ENCODE measurements at places on chromosomes 13 and 19.

DNA sequence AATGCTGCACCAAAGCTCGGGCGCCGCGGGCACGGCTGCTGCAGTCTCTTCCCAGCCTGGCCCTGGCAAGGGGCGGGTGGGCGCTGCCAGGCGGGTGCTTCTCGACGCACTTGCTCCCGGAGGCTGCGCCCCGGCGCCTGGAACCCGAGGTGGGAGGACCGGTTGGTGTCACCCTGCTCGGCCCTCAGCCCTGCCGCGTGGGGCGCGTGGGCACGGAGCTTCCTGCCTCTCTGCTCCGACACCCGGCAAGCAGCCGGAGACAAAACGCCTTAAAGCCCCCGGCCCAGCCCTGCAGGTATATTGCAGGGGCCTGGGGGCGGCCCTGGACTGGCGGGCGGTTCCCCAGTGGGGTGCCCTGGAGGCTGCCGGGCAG, 34.7 kb downstream of the BTBD2 start:
- DNase-seq, result no peak

DNA sequence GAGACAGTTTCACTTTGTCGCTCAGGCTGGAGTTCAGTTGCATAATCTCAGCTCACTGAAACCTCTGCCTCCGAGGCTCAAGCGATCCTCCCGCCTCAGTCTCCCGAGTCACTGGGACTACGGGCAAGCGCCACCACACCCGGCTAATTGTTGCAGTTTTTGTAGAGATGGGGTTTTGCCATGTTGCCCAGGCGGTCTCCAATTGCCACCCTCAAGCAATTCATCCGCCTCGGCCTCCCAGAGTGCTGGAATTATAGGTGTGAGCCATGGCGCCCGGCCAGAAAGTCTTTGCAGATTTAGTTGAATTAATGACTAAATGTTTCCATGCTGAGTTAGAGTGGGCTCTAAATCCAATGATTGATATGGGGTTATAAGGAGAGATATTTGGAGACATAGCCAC, 4.5 kb upstream of the CADM4 start:
- no peak for DNase-seq

GRCh38 chr19:55165952-55166529, 372 bp downstream of the DNAAF3 start:
- no peak for DNase-seq

- DNase-seq, result no peak
Observed at GRCh38 chr13:60689076-60689475, 292.1 kb downstream of the TDRD3 start.

- peak; percentile 29 for DNase-seq
Observed at GRCh38 chr13:22278336-22278929, 607.6 kb downstream of the FGF9 start.

- DNase-seq, result no peak
Observed at GRCh38 chr13:41259875-41260501, 3.4 kb downstream of the MTRF1 start.

- DNase-seq, result peak; percentile 48
Observed at GRCh38 chr19:34041925-34042521, 130.3 kb upstream of the LSM14A start.
